ENCODE measurements at places on chromosomes 4 and X.

DNA sequence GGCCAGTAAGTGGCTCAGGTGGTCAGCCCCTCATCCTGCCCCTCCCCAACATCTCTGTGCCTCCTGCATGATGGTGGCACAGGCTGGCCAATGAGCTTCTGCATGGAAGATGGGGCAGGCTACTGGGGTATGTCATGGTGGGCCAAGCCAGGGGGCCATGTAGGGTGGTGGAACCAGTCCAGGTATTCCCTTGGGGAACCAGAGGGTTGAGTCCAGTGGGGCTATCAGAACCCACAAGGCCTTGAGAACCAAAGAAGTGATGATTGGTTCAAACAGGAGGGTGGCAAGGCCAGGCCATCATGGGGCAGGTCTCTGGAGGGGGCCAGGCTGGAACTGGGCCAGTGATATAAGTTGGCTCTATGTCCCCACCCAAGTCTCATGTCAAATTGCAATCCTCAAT is 18.8 kb upstream of the PPP2R2C start:
- H3K27ac ChIP-seq: no peak overlapping the region
- H3K27me3 ChIP-seq: peaks cover 7% of the 10 kb centered on the region
- no peaks in the 10 kb centered on the region for H3K4me1 ChIP-seq
- H3K4me3 ChIP-seq: no peak overlapping the region

DNA sequence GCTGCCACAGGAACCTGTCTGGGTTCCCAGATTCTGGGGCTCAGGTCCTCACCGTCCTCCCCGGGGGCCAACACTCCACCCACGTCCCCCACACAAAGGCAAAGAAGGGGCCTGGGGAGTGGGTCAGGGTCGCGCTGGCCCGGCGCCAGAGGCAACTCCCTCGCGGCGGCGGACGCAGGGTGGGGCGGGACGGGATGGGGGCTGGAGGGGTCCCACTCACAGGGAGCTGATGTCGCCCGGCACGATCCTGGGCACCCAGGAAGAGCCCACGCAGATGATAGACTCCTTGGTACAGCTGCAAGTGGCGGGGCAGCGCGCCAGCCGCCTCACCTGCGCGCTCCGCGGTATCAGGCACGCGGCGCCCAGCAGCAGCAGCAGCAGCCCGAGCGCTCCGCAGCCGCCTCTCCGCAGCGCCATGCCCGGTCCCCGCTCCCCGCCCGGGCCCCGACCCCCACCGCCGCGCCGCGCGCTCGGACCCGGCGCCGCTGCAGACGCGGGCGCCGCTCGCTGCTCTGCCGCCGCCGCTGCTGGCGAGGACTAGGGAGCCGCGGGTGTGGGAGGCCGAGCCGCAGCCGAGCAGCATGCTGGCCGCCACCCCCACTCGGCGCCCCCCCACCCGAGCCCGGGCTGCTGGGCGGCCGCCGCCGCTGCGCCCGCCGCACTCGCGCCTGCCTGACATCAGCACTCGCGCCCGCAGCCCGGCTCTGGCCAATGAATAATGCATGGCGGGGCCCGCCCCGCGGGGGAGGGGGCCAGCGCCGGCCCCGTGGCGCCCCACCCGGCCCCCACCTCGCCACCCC is at the start of gene LGI2:
Gene LGI2 (minus strand): TSS at position 670 of the 800 bp plus-strand sequence. CDS start 253 bp downstream, at position 417.
- peak; percentile 38 for DNase-seq
- peaks cover 6% of the 10 kb centered on the region for H3K36me3 ChIP-seq
- peak within 1 kb of the TSS; percentile 83 for H3K4me3 ChIP-seq
- H3K4me1 ChIP-seq: no peaks in the 10 kb centered on the region
- H3K27ac ChIP-seq: no peak within 1 kb of the TSS
- peaks cover 23% of the 10 kb centered on the region for H3K27me3 ChIP-seq

DNA sequence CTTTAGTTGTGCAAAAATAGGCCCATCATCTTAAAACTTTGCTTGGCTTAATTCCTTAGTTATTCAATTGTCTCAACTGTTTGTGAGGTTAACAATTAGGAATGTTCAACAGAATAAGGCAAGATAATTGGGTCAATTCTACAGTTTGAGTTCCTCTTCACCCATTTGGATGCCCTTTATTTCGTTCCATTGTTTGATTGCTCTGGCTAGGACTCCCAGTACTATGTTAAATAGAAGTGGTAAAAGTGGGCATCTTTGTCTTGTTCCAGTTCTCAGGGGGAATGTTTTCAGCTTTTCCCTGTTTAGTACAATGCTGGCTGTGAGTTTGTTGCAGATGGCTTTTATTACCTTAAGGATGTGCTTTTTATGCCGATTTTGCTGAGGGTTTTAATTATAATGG is 761.5 kb upstream of the GRIA3 start:
- H3K27me3 ChIP-seq: no peaks in the 10 kb centered on the region
- no peaks in the 10 kb centered on the region for H3K36me3 ChIP-seq

GRCh38 chrX:46730765-46731164 is 28.2 kb downstream of the SLC9A7 start:
- H3K4me3 ChIP-seq: no peak overlapping the region
- H3K4me1 ChIP-seq: peaks cover 2% of the 10 kb centered on the region
- H3K27ac ChIP-seq: no peak overlapping the region
- H3K27me3 ChIP-seq: peaks cover 3% of the 10 kb centered on the region

- H3K36me3 ChIP-seq: peaks cover 3% of the 10 kb centered on the region
- no peak overlapping the region for H3K27ac ChIP-seq
- no peaks in the 10 kb centered on the region for H3K4me1 ChIP-seq
- H3K27me3 ChIP-seq: peaks cover 7% of the 10 kb centered on the region
- no peak overlapping the region for H3K4me3 ChIP-seq
- no peak for DNase-seq
Observed at GRCh38 chr4:2406406-2406805, 12.0 kb downstream of the ZFYVE28 start.

GRCh38 chr4:6852582-6852981 is 57.0 kb upstream of the TBC1D14 start:
- H3K4me1 ChIP-seq: no peaks in the 10 kb centered on the region
- H3K4me3 ChIP-seq: no peak overlapping the region
- no peak for DNase-seq
- no peak overlapping the region for H3K27ac ChIP-seq

DNA sequence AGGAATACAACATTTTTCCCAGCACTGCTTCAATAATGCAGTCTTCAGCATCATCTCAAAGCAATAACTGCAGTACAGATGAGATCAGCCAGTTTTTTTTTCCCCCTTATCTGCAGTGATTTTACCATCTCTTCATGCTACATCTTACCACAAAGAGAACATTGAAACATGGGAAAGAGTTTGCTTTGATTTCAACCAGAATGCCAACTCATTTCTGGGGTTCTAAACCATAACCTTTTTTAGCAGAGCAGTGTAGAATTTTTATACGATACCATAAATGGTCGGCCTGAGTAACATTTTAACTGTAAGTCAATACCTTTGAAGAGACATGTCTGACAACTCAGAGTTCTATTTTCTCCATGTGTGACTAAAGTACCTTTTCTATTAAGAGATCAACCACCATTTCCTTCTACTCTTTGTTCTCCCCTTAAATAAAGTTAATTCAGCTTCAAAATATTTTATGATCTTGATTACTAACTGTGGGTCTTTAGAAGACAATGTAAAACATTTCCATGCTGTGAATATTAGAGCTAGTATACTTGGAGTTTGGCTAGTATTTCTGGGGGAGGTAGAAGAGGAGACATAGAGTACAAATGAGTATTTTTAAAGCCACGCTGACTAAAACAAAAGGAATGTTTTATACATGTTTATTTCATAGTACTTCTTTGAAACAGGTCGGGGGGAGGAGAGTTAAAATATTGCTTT is 69.1 kb downstream of the TET2 start:
- no peaks in the 10 kb centered on the region for H3K4me1 ChIP-seq
- no peak overlapping the region for H3K27ac ChIP-seq
- no peak for DNase-seq
- H3K36me3 ChIP-seq: no peaks in the 10 kb centered on the region

DNA sequence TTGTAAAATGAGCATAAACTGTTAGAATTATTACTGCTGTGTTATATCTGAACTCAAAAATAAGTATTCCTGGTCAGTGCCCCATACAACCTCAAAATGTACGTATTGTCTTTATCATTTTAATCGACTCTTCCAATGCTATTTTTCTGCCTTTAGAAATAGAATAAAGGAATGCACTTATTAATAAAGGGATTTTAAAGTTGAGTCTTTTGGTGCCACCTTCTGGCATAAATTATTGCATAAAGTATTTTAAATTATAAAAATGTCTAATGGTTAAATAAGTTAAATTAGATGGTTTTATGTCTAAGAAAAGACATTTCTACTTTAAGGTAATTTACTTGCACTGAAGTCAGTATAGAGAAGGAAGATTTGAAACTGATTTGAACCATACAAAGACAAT is 424.0 kb upstream of the NDST4 start:
- H3K36me3 ChIP-seq: no peaks in the 10 kb centered on the region
- H3K4me3 ChIP-seq: no peak overlapping the region
- H3K4me1 ChIP-seq: no peaks in the 10 kb centered on the region
- no peak overlapping the region for H3K27ac ChIP-seq
- no peaks in the 10 kb centered on the region for H3K27me3 ChIP-seq

- peaks cover 30% of the 10 kb centered on the region for H3K4me1 ChIP-seq
- H3K27ac ChIP-seq: peak overlapping the region; percentile 94
- DNase-seq: no peak
- H3K4me3 ChIP-seq: peak overlapping the region; percentile 88
- no peaks in the 10 kb centered on the region for H3K36me3 ChIP-seq
Observed at GRCh38 chr4:153465140-153465539, 1.0 kb upstream of the TMEM131L start.
